Activated naive CD4-positive, alpha-beta T cell (primary cell): ENCODE measurements at places on chromosomes 11 and 22.

GRCh38 chr11:116925050-116925449, 87.6 kb upstream of the APOA1 start:
- no peak for DNase-seq

GRCh38 chr11:130694488-130695045, 221.7 kb downstream of the SNX19 start:
- no peak for DNase-seq

DNA sequence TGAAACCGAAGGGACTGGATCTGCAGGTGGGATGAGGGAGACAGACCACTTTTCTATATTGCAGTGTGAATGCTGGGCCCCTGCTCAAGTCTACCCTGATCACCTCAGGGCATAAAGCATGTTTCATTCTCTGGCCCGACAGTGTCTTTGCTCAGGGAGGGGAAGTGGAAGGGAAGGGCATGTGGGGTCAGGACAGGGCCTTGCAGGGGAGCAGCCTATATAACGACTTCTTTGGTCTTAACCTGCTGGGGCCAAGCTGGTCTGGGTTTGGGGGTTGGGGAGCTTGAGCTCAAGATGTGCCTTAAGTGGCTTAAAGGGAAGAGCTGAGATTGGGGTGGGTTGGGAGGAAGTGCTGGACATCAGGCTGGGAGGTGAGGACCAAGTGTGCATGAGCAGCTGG, 86.4 kb downstream of the GDPD4 start:
- DNase-seq = no peak

DNA sequence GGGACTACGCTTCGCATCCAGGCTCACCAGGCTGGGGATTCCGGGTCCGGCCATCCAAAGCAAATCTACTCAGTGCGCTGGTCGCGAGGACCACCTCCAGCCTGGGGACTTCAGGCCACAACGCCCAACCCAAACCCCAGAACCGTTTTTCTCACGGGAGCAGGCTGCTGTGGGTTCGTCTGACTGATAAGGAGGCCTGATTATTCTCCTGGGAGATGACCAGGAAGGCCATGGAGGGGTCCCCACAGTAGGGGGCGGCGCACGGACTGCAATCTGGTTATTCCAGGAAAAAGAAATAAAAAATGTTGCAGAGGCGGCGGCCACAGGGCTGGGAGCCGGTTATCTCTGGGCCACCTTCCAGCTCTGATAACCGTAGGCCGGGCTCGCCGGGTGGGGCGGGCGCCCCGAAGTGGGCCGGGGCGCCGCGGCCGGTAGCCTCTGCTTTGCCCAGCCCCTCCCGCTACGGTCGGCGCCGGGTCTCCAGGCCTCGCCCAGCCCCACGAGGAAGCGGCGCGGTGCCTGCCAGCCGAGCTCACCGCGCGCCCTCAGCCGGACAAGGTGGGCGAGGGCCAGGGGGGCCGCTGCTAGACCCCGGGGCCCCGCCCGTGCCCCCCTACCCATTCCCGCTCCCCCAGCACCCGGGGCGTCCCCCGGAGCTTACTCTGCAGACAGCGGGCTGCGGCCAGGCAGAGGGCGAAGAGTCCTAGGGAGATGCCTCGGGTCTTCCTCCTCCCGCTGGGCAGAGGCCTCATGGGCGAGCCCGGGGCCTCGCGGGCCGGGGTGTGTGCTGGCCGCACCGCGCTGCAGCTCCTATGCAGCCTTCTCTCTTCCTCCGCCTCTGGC, 446 bp downstream of the VSTM5 start:
- DNase-seq = no peak

DNA sequence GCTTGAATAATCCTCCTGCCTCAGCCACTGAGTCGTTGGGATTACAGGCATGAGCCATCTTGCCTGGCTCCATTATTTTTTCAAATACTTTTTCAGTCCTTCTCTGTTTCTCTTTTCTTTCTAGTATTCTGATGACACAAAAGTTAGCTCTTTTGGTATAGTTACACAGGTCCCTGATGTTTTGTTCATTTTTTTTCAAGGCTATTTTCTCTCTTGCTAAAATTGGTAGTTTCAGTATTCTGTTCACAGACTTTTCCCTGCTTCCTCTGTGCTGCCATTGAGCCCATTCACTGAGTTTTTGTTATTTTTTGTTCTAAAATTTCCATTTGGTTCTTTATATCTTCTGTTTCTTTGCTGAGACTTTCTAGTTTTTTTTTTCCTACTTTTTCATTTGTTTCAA, 166.5 kb downstream of the UVRAG start:
- no peak for DNase-seq

DNA sequence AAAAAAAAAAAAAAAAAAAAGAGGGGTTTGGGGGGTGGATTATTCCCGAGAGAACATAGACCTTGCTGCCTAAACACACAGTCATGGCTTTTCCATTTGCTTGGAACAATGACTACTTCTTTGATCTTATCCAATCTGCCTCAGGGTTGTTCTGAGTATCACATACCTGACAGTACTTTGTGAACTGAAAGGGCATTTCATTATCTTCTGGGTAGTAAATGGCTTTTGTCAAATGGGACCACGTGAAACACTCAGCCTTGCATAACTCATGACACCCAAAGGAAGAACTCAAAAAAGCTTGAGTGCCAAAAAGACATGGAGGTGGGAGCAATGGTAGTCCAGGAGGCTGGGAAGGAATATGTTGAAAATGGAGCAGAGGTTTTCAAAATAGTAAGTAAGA, 123.2 kb upstream of the BID start:
- DNase-seq = no peak

GRCh38 chr22:23638611-23639010, 6.5 kb upstream of the DRICH1 start:
- DNase-seq = no peak

DNA sequence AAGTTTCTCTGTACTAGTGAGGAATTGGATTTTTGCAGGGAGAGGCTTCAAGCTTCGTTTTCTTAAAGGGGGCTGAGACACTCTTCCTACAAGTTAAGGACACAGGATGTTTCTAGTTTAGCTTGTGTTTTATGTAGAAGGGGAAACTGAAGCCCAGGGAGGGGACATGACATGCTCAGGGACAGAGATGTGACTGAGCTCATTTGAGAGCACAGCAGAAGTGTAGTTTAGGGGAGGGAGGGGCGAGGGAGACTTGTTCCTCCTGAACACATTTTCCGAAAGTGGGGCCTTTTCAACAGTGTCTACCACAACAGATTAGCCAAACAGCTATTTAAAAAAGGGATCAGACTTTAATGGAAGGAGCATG, 148.1 kb downstream of the FBXO7 start:
- no peak for DNase-seq

- no peak for DNase-seq
These were observed 255.1 kb downstream of the DCDC1 start for GRCh38 chr11:31114442-31114841.

DNA sequence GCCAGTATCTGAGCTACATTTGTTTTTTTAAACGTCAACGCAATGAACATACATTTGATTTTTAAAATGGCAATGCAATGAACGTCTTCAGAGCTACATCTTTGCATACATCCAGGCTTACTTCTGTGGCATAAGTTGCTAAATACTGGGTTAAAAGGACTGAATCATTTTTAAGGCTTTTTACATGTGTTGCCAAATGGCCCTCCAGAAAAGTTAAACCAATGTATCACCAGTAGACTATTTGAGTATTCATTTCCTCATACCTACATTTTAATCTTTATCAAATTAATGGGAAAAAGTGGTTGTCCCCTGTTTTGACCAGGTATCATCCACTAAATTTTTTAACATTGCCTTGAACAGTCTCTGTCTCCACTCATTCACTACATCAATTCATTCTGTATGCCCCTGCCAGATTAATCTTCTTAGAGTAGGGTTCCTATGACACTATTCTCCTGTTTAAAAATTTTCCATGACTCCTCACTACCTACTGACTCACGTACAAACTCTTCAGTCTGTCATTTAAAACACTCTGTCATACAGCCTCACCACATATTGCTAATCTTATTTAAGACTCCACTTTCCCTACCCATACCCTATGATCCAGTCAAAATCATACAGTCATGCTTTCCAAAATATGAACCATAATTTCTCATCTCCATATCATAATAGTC, 12.4 kb upstream of the PRRG4 start:
- DNase-seq = no peak

DNA sequence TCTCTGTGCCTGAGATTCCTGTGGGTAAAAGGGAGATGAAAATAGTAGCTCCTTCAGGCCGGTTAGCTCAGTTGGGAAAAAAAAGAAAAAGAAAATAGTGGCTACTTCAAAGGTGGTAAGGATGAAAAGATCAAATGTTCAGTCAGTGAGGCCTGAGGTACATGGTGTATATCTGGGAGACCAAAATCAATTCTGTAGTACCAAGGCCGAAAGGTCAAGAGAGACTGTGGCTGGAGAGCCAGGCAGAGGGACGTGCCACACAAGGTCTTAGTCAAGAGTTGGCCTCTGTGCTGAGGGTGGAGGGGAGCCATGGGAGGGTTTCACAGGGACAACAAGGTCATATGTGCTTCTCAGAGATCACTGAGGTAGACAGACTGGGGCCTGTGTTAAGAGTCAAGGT, 4.8 kb upstream of the GDPD5 start:
- DNase-seq = no peak

DNA sequence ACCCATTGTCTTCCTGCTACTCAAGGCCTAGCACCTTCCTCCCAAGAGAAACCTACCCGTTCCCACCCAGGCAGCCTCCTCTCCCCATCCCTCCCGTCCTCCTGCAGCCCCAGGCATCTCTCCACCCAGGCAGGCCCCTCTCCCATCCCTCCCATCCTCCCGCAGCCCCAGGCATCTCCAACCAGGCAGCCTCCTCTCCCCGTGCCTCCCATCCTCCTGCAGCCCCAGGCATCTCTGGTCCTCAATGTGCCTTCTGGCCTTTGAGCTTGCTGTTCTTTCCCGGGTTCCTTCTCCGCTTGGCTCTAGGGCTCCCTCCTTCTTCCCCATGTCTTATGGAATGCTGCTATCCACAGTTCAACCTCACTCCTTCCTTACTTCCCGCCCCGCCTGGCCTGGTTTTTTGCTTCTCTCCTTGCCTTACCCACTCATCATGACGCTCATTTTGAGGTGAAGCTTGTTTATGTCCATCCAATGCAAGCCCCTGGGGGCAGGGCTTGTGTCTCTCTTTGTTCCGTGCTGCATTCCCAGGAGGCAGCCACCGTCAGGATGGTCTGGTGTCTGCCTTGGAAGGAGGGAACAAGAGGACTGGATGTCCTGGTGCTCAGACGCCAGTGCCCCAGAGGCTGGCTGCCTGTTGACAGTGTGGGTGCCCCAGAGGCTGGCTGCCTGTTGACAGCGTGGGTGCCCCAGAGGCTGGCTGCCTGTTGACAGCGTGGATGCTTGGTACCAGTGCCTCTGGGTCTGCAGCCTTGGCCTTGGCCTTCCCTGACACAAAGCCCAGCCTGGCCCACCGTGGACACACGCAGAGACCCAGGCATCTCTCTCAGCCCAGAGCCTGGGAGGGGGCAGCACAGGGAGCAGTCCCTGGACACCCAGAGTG, 815.7 kb downstream of the BRD1 start:
- DNase-seq = no peak

DNA sequence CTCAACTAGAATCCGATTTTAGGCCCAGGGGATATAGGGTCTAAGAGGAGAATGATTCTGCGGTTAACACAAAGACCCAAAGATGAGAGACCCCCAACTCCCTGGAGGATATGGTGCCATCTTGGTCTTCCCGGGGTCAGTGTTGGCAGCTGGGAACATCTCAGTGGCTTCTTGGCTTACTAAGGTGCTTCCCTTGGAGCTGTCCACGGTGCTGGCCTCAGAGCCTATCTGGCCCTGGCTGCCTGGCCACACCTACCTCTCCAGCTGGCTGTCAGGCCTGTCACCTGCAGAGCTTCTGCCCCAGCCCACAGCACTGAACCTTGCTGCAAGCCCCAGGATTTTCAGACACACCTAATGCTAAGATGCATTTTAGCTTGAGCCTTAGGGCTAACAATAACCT, 70.7 kb upstream of the THY1 start:
- DNase-seq = no peak

GRCh38 chr22:30889268-30889995, 79.1 kb downstream of the MORC2 start:
- no peak for DNase-seq

- no peak for DNase-seq
These were observed 24.0 kb downstream of the PLAAT3 start for GRCh38 chr11:63590024-63590788.

- DNase-seq = no peak
These were observed 46.9 kb upstream of the SLC22A25 start for GRCh38 chr11:63290285-63290684.

- no peak for DNase-seq
These were observed 68.9 kb upstream of the CAPRIN1 start for GRCh38 chr11:33982661-33983060.

DNA sequence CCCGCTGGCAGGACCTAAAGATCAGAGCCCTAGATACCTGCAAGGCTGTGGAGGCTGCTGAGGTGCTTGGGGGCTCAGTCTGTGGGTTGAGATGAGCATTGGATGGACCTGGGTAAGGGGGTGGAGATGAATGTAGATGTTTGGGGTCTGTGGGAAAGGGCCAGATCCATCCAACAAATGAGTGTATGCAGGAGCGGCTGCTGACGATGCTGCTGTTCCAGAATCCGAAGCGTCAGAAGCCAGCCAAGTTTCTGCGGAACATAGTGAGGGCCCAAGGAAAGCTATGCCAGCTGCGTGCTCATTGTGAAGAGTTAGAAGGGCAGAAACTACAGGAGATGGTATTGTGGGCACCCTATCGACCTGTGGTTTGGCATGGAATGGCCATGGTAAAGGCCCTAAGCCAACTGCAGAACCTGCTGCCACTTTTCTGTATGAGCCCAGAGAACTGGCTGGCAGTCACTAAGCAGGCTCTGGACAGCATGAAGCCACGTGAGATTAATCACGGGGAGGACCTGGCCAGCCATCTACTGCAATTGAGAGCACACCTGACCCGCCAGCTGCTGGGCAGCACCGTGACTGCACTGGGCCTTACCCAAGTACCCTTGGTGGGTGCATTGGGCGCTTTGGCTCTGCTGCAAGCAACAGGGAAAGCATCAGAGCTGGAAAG, 36.6 kb downstream of the RRP8 start:
- no peak for DNase-seq

- DNase-seq = no peak
These were observed 172.6 kb upstream of the CADM1 start for GRCh38 chr11:115676768-115677167.

DNA sequence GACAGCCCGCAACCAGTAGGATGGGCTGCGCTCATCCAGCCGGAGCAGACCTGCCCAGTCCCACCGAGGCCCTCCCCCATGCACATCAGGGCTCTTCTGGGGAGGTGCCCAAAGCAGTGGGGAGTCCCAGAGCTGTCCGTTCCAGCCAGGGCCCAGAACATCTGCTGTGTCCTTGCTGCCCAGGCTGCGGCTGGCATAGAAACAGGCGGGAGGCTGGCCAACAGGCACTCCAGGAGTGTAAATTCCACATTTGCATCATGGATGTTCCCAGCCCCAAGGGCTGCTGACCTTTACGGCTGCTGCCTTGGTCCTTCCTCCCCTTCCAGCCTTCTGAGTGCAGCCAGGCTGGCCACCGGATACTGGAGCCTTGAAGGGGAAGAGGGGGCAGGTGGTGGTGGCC, 30.0 kb upstream of the SYT7 start:
- DNase-seq = no peak

- DNase-seq = no peak
These were observed 704.1 kb upstream of the CCDC90B start for GRCh38 chr11:83990160-83990733.
